ENCODE measurements at places on chromosomes 6 and 20. TPM values are rescaled to one million over a fixed set of nuclear protein-coding genes. Genes with fewer than 3 reads are reported as not detected.

ULBP1 gene
- total RNA-seq, result 0.41 TPM

PRSS16 gene
- 0.58 TPM for total RNA-seq

DNA sequence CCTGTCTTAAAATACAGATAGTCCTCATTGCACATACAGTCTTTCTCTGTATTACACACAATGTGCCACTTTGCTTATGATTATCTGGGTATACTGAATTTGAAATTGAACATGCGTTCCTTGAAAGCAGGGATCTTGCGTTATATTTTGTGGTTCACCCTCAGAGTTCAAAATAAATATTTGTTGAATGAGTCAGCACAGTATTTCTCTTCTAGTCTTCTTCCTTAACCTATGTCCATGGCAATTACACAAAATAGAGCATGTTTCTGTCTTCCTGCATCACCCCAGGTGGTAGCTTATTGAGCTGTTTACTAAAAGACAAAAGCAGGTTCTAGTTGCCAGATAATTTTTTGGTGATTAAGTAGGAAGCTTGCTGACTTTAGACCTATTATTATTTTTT, 272.9 kb upstream of the FERMT1 start:
- DNase-seq, result no peak

GRCh38 chr6:12548526-12548925, 168.0 kb upstream of the PHACTR1 start:
- DNase-seq, result no peak

DNA sequence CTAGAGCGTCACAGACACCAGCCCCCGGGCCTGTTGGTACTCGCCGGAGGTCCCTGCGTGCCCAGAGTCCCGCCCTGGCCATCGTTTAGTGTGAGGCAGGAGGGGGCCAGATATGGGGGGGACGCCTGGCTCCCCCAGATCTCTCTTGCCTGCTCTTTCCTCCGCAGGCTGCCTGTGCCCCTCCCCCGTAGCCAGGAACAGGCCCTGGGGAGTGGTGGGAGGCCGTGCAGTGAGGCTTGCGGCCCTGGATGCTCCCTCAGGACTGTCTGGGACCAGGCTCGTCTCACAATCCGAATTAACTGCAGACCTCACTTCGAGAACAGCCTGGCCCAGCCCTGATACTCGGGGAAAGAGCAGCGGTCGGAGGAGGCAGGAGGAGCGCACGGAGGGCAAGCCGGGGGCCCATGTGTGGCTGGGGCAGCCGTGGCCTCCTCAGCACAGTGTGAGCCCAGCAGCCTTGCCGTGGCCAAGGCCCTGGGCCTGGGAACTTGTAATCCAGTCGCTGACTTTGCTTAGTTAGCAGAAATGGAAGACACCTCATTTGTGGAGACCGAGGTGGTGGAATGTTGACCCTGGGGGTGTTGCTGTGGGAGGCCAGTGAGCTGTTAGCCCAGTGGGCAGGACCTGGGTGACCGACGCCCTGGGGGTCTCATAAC, 28.7 kb downstream of the FRMD1 start:
- no peak for DNase-seq

GRCh38 chr6:157634546-157634945, 188.5 kb upstream of the SNX9 start:
- no peak for DNase-seq

DNA sequence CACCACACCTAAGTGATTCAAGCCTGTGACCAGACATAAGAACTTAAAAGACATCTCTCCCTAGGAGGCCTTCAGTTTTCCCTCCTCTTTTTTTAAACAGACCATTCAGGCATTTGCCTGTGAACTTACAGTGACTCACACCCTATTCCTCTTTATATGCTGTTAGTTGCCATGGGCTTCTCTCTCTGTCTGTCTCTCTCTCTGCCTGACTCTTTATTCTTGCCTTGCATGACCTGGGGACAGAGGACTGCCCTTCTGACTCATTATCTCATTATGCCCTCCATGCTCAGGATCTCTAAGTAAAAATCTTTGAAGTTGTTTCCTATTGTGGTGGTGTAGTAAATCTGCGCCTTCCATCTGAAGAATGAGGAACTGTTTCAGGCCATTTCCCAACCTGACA, 442.2 kb upstream of the MAN1A1 start:
- DNase-seq, result no peak

GRCh38 chr6:121686611-121687023, 251.2 kb downstream of the GJA1 start:
- no peak for DNase-seq
